ENCODE measurements at places on chromosomes 2 and 18.

- no peak for DNase-seq
These were observed 18.1 kb upstream of the LYPD6B start for GRCh38 chr2:149020432-149020851.

GRCh38 chr2:41774011-41774605, 273.7 kb upstream of the PKDCC start:
- no peak for DNase-seq

GRCh38 chr2:88022669-88022921, 6.2 kb upstream of the RNU2-63P start:
- DNase-seq = no peak

DNA sequence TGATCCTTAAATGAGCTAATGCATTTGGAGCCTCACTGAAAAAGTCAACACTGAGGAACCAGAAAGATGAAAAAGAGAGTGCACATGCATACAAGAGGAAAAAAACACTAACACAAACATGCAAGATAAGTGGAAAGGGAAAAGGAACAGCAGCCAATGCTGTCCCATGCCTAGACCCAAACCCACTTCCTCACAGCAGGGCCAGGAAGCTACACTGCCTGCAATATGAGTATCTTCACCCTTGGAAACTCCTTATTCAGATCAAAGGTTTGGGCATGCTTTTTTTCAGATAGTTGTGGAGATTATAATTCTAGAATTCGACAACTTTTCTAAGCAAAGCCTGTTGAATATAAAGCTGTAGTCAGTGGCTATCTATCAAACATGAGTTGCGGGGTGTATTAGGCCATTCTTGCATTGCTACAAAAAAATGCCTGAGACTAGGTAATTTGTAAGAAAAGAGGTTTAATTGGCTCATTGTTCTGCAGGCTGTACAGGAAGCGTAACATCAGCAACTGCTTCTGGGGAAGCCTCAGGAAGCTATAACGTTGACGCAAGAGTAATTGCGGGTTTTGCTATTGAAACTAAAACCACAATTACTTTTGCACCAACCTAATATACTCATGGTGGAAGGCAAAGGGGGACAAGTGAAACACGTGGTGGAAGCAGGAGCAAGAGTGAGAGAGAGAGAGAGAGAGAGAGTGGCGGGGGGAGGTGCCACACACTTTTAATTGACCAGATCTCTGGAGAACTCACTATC, 138.2 kb downstream of the MBD2 start:
- no peak for DNase-seq

GRCh38 chr18:59718464-59719157, 21.4 kb upstream of the CCBE1 start:
- no peak for DNase-seq

All from NCI-H187 (cell line).